ENCODE measurements at places on chromosomes 11 and 22.
A peak's percentile ranks its signal among the peaks of the same experiment; 100 is the strongest.

- no peak for DNase-seq
Observed at GRCh38 chr11:61541598-61541997, 33.0 kb downstream of the LRRC10B start.

DNA sequence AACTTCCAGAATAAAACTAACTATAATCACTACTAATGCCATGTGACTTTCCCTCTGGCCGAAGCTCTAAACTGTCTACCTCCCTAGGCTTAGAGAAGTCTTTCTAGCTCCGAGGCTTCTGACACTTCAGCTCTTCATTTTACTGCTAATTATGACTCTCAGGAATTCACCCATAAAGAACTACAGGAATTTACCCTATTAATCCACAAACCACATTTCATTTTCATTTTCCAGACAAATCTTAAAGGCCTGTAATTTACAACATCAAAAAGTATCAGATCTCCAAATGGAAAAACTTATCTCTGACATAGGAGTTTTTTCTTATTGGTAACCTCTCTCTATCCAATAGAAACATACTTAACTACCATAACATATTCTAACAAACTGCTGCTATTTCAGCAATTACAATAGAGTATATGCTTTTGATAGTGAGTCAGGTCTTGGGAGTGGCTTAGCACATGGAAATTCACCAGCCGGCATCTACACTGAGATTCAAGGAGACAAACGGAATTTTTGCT lies 33.4 kb downstream of the MRTFA start:
- peak; percentile 75 for DNase-seq

DNA sequence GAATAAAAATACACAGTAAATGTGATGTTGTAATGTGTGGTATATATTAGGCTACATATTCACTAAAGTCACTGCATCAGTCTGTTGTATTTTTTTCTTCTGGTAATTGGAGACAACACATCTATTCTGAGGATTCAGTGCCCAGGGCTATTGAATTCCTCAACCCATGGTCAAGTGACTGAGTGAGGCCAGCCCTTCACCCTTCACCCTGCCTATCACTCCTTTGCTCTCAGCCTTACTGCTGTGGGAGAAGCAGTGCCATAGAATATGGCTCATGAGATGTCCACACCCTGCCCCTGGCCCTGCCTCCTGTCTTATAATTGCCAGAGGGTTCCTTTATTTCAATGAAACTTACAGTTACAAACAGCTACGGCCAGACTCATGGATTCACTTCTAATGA lies 295.6 kb downstream of the NTM start:
- DNase-seq: no peak

DNA sequence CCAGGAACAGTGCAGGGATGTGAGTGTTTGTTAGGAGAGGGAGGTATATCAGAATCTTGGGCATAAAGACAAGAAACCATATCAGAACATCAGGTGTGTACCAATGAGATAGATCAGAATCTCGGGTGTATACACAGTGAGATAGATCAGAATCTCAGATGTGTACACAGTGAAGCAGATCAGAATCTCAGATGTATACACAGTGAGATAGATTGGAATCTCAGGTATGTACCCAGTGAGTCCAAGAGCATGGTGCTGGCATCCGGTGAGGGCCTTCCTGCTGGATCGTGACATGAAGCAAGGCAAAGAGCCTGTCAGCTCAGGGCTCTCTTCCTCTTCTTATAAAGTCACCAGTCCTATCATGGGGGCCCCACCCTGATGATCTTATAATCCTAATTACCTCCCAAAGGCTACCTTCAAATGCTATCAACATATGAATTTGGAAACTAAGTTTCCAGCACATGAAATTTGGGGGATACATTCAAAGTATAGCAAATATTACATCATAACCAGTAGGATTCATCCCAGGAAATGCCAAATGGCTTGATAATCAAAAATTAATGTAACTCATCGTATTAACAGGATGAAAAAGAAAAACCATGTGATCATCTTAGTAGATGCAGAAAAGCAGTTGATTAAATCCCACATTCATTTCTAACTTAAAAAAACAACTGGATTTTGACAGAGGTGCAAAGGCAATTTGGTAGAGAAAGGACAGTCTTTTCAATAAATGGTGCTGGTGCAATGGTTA lies 28.6 kb downstream of the PPARA start:
- no peak for DNase-seq

GRCh38 chr11:32962016-32962415 lies 53.7 kb upstream of the DEPDC7 start:
- DNase-seq: peak; percentile 14

DNA sequence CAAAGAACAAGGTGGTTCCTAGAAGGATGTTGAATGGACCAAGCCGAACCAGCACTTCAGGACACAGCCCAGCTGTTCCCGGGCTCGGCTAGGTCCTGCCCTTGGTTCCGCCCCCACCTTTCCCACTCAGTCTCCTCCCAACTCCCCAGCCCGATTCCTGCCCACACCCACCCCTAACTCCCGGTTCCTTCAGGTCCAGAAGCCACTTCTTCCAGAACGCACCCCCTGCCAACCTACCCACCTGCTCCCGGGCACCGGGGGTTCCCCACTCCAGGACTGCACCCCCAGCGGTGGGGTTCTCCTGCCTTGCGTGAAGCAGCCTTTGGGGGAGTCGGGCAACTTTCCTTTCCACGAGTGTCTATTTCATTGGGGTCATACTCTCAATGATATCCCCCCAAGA lies 30.7 kb downstream of the CERK start:
- DNase-seq: no peak

DNA sequence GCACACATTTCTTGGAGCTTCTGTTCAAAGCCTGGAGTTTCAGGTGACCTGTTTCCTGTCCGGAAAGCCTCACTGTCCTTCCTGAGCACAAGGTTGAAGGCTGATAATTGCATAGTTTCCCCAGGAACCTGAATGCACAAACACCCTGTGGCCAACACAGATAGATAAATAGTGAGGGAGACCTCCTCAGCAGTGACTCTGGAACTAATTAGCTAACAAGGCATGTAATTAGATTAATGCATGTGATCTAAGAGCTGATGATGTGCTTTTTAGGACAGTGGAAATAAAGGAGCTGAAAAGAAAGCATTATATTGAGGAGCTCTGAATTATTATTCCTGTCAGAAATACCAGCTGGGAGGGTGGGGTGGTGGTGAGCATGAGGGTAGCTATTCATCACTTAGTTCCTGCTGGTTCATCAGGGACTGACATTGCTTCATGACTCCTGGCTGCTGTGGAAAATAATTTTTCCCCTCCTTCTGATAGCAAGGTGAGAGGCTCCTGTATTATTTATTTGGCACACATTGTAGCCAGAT lies 101.1 kb downstream of the NELL1 start:
- no peak for DNase-seq

Data from astrocyte of the spinal cord (primary cell).